ENCODE measurements at places on chromosomes 2 and 18.

DNA sequence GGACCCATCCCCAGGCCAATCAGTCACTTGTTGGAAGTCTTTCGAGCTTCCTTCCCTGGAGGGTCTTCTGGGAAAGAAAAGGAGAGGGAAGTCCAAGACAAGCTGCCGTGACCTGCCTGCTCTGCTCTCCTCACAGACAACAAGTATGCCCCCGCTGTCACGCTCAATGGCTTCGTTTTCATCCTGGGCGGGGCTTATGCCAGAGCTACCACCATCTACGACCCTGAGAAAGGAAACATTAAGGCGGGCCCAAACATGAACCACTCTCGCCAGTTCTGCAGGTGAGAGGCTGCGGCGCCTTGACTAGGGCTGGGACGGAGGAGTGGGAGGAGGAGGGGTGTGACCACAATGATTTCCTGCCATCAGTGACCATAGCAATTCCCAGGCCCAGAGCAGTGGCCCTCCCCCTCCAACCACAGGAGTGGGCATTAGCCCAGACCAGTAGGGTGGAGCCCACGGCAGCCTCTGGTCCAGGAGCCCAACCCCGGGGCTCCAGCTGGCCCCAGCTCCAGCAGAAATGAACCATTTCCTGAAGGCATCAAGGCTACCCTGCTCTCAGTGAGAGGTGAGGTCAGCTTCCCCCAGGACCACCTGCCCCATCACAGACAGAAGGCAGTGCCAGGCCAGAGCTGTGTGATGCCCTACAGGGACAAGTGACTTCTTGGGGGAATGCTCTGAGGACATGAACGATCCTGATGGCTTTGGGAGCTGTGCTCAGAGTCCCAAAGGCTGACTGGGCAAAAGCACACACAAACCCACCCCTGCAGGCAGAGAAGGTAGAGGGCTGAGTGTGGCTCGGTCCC, 223.1 kb downstream of the ATAD2B start:
- DNase-seq = no peak

DNA sequence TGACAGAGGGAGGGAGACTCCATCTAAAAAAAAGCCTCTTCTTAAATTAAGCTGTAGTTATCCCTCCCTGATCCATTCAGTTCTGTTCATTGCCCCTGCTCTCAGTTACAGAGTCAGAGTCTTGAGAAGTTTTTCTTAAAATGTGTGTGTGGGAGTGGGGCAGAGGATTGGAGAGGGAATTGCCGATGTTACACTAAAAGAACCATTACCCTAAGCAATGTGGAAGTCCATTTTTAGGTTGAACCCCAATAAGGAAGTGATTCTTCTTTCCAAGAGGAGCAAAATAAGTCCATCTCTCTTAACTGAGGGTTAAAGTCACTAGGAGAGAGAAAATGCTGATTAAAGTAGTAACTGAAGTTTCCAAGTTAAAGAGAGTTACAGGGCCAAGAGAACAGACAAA, 21.2 kb upstream of the THOC1 start:
- DNase-seq = no peak

DNA sequence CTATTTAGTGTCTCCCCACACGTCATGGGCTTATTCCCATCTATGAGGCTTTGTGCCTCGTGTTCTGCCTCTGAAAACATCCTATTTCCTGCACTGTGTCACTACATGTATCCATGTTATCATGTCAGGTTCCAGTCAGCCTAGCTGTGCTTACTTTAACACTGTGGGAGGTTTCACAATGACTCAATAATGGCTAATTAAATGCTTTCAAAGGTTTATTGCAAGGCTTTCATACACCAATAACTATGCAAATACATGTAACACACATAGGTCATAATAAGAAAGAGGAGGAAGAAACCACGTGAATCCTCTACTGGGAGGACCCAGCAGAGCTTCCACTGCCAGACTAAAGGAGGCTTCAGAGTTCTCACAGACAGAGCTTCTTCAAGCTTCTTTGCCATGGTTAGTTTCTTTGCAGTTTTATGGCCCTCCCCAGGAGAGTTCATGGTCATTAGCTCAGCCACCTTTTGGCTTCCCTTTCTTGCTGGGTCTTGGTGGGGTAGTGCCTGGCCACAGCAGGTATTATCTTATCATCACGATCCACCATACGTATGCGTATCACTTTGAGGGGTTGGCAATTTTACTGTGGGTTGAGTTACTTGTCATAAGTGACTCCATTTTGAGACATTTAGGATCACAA, 5.1 kb upstream of the COLEC12 start:
- DNase-seq = no peak

- DNase-seq = no peak
Measured at GRCh38 chr2:174518395-174518794, 31.6 kb upstream of the GPR155 start.

DNA sequence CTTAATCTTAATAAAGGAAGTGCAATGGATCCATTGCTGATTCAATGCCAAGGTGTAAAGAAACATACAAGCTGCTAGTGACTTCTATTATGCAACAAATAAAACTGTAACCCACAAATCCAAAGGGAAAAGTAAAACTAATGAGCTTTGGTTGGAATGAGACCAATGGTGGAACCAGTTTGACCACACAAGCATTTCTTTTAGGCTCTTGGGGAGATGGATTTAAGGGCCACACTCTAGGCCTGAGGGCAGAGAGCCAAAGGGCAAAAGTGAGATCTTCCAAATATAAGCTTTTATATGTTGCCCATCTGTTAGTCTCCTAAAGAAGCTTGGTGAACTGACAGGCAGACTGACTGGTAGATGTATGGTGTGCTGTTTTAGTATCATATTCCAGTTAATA, 41.5 kb upstream of the MMADHC start:
- no peak for DNase-seq

- peak; percentile 63 for DNase-seq
Measured at GRCh38 chr2:9752441-9753275, 90.6 kb upstream of the TAF1B start.

DNA sequence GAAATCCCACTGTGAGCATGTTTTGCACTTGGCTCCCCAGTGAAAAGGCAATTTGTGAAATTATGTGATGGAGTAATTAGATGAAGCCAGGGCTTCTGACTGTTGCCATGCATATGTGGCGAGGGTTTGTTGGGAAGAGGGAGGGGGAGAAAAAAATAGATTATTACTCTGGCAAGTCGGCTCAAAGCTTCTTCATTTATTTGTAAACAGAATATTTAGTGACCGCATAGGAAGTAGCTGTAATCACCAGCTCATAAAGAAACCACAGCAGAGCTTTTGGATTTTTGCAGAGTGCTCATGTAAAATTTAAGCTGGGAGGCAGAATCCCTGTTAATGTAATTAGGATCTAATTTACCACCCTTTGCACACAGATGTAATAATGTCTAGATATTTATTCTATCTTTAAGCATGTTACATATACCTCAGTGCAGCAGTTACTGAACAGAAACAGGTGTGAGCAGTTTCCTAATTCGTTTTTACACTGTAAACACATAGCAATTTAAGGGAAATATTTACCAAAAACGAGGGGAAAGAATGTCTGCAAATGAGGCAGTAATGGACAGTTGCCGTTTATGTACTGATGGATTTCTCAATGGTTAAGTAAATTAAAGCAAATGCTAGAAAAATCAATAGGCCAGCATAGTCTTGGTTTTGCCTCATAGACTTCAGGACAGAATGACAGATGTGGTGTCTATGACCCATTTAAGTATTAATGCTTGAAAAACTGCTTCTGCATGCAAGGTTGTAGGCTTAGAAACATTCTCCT, 87.9 kb downstream of the MEIS1 start:
- no peak for DNase-seq

DNA sequence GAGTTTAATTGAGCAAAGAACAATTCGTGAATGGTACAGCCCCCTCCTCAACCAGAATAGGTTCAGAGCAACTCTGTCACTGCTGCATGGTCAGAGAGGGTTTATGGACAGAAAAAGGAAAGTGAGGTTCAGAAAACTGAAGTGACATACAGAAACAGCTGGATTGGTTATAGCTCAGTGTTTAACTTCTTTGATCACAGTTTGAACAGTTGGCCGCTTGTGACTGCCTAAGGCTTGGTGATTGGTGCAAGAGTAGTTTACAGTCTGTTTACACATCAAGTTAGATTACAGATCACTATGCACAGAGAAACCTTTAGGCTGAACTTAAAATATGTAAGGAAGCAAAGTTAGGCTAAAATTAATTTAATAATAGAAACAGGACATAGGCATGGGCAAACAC, 459.2 kb downstream of the KCNJ3 start:
- DNase-seq = no peak

Data from bone marrow (tissue), 2 donors.